ENCODE measurements at places on chromosomes 13 and 19. TPM values are rescaled to one million over a fixed set of nuclear protein-coding genes. Genes with fewer than 3 reads are reported as not detected.

The PTPRH gene
- 6.0 TPM for total RNA-seq

The PSG1 gene
- total RNA-seq: 0.15 TPM

The KIR2DL1 gene
- not detected for total RNA-seq

The SNRPD2 gene
- 812 TPM for total RNA-seq

The NLRP9 gene
- total RNA-seq: not detected

The UHRF1 gene
- total RNA-seq: 38.9 TPM
